ENCODE measurements at places on chromosomes 7 and 10.

DNA sequence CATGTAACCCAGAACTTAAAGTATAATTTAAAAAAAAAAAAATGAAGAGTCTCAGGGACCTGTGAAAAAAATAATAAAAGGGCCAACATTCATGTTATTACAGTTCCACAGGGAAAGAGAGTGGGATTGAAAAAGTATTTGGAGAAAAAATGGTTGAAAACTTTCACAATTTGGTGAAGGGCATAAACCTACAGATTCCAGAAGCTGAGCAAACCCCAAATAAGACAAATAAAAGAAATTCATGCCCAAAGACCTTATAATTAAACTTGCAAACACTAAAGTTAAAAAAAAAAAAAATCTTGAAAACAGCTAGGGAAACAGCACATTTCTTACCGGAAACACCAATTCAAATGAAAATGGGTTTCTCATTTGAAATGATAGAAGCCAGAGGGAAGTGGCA is 19.9 kb downstream of the VPS41 start:
- no peak for DNase-seq

- no peak for DNase-seq
These were observed 1.9 kb downstream of the SLC18A3 start for GRCh38 chr10:49611816-49612512.

DNA sequence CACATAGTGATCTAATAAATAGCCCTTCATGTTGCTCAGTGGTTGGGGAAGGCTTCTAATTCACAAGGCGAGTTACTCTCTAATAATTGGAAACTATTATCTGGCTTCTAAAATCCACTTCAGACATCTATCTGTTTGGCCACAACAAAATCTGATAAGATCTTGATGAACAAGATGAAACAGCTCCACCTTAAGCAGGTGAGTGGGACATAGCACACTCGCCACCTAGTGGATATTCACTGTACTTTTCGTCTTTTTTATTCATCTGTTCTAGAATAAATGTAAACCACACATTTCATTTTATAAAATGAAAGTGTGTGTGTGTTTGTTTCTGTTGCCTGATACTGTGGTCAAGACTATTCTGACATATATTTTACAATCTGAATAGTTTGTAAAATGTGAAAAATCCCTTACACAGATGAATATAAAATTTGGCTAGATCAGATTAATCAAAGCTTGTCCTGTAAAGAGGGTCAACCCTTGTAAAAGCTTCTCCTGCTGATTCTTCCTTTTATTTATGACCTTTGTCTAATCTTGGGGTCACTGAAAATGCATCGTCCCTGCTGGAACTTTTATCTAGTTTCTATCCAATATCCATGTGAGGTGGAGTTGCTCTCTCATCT is 26.5 kb upstream of the CNTNAP2 start:
- DNase-seq: no peak

- DNase-seq: peak; percentile 7
These were observed 638 bp downstream of the EGR2 start for GRCh38 chr10:62815381-62816075.

- DNase-seq: no peak
These were observed 217.2 kb downstream of the PCLO start for GRCh38 chr7:82945480-82945879.

GRCh38 chr7:127807340-127807739 is 155.3 kb downstream of the SND1 start:
- DNase-seq: no peak

DNA sequence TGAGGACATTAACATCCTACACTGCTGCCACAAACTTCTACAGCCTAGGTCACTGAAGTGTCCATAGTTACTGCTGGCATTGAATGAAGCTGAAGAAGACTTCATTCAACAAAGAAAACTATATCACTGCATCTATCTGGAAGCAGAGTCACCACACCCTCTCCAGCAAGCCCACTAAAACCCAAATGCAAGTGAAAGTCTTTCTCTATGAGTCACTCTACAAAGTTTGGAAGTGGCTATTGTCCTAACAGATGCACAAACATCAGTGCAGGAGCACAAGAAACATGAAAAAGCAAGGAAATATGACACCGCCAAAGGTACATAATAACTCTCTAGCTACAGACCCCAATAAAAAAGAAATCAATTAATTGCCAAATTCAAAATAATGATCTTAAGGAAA is 43.5 kb upstream of the CAMK2B start:
- no peak for DNase-seq

GRCh38 chr10:79018521-79019011 is 50.2 kb upstream of the ZMIZ1 start:
- no peak for DNase-seq

DNA sequence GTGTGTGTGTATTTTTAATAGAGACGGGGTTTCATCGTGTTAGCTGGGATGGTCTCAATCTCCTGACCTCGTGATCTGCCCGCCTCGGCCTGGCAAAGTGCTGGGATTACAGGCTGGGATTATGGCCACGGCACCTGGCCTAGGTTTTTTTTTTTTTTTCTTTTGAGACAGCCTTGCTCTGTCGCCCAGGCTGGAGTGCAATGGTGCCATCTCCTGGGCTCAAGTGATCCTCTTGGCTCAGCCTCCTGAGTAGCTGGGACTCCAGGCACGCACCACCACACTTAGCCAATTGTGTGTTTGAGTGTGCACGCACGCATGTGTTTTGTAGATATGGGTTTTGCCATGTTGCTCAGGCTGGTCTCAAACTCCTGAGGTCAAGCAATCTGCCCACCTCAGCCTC is 629.8 kb downstream of the ETV1 start:
- DNase-seq: no peak

- no peak for DNase-seq
These were observed 312.6 kb downstream of the FGFR2 start for GRCh38 chr10:121285406-121286196.

GRCh38 chr10:124095096-124095495 is 1.7 kb upstream of the CHST15 start:
- DNase-seq: no peak

- DNase-seq: no peak
These were observed 75.6 kb downstream of the KAT6B start for GRCh38 chr10:74901867-74902450.

DNA sequence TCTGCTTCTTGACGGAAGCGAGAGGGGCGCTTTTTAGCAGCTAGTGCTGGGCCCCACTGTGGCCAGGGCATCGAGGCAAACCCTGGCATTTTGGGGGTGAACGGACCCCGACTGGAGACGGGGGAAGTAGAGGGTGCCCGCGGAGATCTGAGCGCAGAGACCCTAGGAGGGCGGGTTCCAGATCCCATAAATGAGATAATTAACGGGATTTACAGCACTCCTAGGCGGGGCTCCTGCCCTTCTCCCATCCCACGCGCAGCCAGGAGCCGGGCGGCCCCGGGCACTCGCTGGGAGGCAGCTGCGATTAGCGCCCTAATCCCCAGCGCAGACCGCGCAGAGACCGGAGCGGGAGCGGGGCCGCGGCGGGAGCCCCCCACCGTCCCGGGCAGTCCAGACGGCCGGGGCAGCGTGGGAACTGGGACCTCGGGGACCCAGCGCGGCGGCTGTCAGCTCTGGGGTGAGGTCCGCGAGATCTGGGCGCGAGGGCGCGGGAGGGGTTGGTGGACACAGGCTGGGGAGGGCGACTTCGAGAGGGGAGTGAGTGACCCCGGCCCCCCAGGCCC is 735 bp downstream of the JCAD start:
- DNase-seq: no peak

DNA sequence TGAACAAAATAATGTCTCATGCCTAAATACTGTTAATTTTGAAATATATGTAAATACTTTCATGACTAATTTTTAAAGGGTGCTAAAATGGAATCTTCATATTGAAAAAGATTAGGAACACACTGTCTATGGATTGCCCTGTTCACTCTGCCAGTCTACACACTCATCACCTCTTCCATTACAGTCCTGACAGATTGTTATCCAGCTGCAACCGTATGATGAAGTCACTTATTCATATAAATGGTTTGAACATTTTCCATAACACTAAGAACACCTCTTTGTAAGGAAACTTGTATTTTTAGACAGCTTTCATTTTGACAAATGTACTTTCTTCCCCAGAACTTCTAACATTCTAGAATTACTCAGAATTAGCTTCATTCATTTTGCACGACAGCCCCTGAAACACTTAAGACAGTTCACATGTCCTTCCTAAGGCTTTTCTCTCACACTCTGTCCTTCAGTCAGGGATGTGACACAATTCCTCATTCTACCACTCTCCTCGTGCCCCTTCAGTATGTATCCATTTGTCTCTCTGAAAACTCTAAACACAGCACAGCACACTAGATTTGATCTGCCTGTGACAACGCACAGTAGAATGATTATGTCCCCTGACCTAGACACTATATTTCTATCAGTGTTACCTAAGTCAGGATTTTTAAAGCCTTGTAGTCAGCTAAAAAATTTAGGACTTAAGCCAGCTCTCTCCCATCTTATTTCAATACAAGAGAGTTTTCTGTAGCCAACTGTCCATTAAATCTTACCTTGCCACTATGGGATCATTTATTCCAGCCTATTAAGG is 71.9 kb downstream of the ORC5 start:
- no peak for DNase-seq

- DNase-seq: no peak
These were observed 58.2 kb upstream of the BET1 start for GRCh38 chr7:94062372-94062771.

DNA sequence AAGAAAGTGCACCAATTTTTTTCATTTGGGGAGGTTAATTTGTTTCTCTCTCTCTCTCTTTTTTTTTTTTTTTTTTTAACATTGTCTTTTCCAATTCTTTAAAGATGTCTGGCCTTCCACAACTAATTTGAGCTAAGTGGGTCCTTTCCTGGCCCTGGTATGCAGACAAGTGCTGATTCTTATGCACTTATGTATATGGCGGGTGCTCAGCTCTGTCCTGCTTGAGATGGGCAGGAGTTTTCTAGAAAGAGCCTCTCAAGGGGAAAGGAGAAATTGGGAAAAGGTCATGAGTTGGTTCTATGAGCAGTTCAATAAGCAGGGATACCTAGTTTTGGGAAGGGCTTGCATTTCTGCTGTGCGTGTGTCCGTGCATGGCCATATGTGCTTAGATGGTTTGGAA is 67.8 kb upstream of the NPVF start:
- no peak for DNase-seq

- DNase-seq: no peak
These were observed 143.9 kb upstream of the LSM8 start for GRCh38 chr7:118039963-118040489.

DNA sequence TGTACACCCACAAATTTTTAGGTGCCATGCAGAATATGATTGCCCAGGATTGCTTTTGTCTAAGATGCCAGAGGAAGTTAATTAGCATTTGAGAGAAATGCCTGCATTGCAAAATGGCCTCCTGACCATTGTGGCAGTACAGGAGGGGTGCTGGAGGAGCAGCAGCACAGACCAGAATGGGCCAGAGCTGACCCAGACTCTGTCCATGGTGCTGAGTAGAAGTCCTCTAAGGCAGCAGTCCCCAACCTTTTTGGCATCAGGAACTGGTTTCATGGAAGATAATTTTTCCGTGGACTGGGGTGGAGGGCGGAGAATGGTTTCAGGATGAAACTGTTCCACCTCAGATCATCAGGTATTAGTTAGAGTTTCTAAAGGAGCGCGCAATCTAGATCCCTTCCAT is 217.8 kb upstream of the AGK start:
- DNase-seq: no peak

GRCh38 chr7:102927312-102927933 is 14.6 kb downstream of the LRRC17 start:
- no peak for DNase-seq

- no peak for DNase-seq
These were observed 29.0 kb downstream of the EN2 start for GRCh38 chr7:155486783-155487508.

DNA sequence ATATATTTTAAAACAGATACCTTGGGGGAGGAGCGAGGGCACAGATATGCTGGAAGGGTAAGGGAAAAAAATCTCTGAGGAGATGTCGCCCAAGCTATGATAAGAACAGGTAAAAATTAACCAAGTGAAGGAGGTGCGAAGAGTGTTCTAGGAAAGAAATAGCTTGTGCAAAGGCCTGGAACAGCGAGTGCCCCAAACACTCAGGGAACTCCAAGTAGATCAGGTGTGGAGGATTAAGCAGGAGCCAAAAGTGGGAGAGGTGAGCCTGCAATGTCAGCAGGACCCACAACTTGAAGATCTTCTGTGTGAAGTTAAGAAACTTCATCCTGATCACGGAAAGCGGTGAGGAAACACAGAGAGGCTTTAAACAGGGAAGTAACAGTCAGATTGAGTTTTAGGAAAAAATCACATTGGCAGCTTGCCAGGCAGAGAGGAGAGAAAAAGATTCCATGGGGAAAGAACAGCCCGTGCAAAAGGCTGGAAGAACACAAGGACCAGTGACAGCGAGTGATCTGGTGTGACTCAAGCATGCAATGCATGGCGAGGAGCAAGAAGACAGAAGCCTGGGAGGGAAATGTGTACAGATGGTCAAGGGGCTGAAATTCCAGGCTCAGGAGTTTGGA is 30.7 kb downstream of the FGF8 start:
- DNase-seq: no peak

GRCh38 chr10:112446055-112446854 is 459 bp downstream of the ZDHHC6 start:
- DNase-seq: no peak

- no peak for DNase-seq
These were observed 6.4 kb downstream of the MAFK start for GRCh38 chr7:1536743-1537534.

- DNase-seq: no peak
These were observed 79.0 kb downstream of the FAS start for GRCh38 chr10:89069589-89069988.

GRCh38 chr10:74190494-74190893 is 39.5 kb downstream of the ADK start:
- DNase-seq: no peak

- DNase-seq: no peak
These were observed 303.3 kb downstream of the SUGCT start for GRCh38 chr7:40437936-40438634.

DNA sequence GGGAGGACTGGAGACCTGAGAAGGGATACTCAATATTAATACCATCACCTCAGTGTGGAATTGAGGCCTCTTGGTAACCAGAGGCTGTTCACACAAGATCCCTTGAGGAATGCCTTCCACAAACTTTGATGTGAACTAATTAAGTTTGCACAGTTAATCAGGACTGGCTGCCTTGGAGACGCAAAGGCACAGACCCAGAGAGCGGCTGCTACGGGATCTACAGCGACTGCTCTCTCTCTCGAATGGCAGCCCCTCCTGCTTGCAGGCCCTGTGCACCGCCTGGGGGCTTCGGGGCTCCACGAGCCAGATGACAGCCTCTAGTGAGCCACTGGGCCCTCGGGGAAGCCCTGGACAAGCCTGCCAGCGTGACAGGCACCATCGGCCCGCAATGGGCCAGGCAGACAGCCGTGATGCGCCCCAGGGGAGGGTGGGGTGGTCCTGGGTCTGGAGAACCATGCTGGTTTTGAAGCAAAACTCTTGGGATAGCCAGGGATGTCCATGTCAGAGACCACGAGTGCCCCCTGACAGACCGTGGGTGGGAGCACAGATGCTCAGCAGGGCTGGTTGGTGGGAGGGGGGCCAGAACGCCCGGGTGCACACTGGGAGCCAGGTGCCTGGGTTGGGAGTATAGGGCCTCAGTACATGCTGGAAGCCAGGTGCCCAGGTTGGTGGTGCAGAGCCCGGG is 195.6 kb downstream of the ELFN1 start:
- no peak for DNase-seq

GRCh38 chr7:140314573-140315480 is 83.5 kb downstream of the SLC37A3 start:
- no peak for DNase-seq

GRCh38 chr10:18294633-18295032 is 154.4 kb downstream of the CACNB2 start:
- no peak for DNase-seq

GRCh38 chr7:98156700-98157099 is 50.0 kb downstream of the LMTK2 start:
- DNase-seq: no peak

Measured in stimulated activated CD8-positive, alpha-beta memory T cell treated with anti-CD3 and anti-CD28 coated beads, Interleukin-2, amount 100 ng/mL, for 1 hour (primary cell).